ENCODE measurements at places on chromosomes 11 and 22. TPM values are rescaled to one million over a fixed set of nuclear protein-coding genes. Genes with fewer than 3 reads are reported as not detected.

DNA sequence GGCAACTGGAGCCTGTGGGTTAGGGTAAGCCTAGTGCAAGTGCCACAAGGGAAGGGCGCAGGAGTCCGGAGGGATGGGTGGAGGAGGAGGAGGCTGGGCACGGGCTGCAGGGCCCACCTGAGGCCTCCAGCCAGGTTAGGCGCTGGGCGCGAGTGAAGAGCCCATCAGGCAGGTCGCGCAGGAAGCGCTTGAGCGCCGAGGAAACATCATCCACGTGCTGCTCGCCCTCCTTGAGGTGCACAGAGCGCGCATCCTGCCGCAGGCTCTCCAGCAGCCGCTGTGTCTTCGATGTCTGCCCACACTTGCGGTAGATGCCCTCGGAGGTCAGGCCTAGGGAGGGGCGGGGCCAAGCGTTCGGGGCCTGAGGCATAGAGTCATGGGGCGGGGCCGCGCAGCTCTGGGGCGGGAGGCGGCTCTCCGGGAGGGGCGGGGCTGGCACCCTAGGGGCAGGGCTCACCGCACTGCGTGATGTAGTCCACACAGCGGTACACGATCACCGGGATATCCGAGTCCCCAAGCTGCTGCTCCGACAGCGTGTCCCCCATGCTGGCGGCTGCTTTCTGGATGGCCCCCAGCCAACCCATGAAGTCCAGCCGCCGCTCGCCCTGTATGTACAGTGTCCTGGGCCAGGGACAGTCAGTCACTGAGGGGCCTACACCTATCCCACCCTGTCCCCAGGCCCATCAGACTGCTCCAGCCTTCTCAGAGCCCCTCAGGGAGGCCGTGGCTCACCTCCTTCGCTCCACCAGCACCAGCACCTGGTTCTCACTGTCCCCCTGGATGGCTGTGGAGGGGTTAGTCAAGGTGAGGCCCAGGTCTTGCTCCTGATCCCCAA, 22.9 kb upstream of the PDE2A start:
- 0 out of 2 replicates have a peak, but pooled peaks cover 3% of the 10 kb centered on the region for H3K4me1 ChIP-seq
- no peaks in the 10 kb centered on the region for H3K27me3 ChIP-seq
- peak; percentile 74 for DNase-seq

GRCh38 chr11:44564670-44565210, 723 bp upstream of the CD82 start:
- no peaks in the 10 kb centered on the region for H3K36me3 ChIP-seq
- peak; percentile 97 for DNase-seq
- peak overlapping the region; percentile 99 for H3K27ac ChIP-seq
- H3K4me3 ChIP-seq = peak overlapping the region; percentile 80
- H3K4me1 ChIP-seq = peaks cover 26% of the 10 kb centered on the region
- no peaks in the 10 kb centered on the region for H3K27me3 ChIP-seq

DNA sequence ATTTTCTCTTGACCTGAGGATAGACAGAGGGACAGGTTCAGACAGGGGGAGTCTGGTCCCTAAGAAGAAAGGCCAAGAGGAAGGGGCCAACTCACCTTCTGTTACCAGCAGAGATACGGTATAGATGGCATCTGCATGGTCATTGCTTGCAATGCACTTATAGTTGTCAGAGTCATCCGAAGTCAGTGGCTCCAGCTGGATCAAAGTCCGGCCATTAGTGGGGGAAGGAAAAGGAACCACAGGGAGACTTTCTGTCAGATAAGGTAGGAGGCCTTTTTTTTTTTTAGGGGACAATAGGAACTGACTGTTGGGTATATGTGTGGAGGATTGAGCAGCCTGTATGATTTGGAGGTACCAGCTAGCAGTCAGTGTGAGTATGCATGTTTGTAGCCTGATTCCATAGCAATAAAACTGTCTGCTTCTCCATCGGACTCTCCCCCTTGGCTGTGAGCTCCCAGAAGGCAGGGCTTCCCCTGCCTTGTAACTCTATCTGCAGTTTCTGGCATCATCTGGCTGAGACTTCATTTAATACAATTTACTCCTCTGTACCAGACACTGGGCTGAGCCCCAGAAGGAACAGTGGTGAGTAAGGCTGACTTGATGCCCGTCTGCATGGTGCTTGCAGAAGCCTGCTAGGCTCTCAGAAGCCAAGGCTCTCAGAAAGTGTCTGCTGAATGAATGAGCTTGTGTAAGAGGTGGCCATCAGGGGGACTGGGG, 5.7 kb downstream of the IGSF22 start:
- no peaks in the 10 kb centered on the region for H3K27me3 ChIP-seq
- DNase-seq = peak; percentile 75
- H3K27ac ChIP-seq = no peak overlapping the region
- 0 out of 2 replicates have a peak, but pooled peaks cover 7% of the 10 kb centered on the region for H3K4me1 ChIP-seq

- DNase-seq = peak; percentile 31
- no peaks in the 10 kb centered on the region for H3K27me3 ChIP-seq
- H3K4me3 ChIP-seq = 0 out of 2 replicates have a peak overlapping the region, but pooled peaks have one; percentile 22
These were observed 67.8 kb downstream of the RBFOX2 start for GRCh38 chr22:35960854-35961253.

- no peak overlapping the region for H3K27ac ChIP-seq
- H3K4me3 ChIP-seq = no peak overlapping the region
- peak; percentile 77 for DNase-seq
- H3K4me1 ChIP-seq = peaks cover 11% of the 10 kb centered on the region
- H3K36me3 ChIP-seq = no peaks in the 10 kb centered on the region
These were observed 60.2 kb downstream of the EHF start for GRCh38 chr11:34680918-34681586.

DNA sequence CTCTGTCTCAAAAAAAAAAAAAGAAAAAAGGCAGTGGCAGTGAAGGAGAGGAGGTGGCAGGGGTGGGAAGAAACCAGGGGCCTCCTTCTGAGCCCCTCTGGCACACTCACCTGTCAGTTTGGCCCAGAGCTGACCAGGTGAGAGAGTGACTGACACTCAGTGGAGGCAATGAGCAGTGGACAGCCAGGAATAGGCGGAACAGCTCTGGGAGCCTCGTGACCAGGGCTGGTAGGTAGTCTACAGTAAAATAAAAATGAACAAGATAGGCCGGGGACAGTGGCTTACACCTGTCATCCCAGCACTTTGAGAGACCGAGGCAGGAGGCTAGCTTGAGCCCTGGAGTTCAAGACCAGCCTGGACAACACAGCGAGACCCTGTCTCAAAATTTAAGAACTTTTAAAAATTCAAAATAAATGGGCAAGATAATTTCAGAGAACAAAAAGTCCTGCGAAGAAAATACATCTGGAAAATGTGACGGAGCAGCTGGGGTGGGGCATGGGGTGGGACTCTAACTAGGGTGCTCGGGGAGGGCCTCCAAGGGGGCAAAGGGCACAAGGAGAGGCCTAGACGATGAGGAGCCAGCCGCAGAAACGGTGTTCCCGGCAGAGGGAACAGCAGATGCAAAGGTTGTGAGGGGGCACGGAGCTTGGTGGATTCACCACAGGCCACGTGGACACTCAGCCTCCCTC, 3.8 kb upstream of the PDXP start:
- H3K27ac ChIP-seq = no peak overlapping the region
- peaks cover 12% of the 10 kb centered on the region for H3K4me1 ChIP-seq
- H3K4me3 ChIP-seq = no peak overlapping the region

- H3K4me1 ChIP-seq = no peaks in the 10 kb centered on the region
- H3K27me3 ChIP-seq = no peaks in the 10 kb centered on the region
- no peak overlapping the region for H3K27ac ChIP-seq
- H3K4me3 ChIP-seq = no peak overlapping the region
These were observed 73.0 kb downstream of the C2CD3 start for GRCh38 chr11:74097686-74098237.

DNA sequence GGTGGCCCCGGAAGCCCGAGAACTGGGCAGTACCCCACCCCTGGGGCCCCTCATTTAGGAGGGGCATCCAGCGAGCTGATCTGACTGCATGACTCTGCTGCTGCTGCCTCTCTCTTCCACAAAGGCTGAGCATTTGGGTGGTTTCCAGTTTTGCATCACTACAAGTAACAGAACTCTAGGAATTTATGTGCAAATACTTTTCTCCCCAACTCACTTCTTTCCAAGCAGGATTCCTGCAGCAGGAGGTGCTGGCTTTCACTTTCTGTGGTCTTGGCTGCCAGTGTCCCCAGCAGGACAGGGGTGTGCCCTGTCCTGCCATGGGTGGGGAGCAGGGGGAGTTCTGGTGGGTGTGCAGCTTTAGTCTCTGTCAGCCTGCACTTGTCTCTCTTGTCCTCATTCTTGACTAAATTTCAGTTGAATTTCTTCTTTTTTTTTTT, 21.2 kb downstream of the UPB1 start:
- H3K27ac ChIP-seq = no peak overlapping the region
- peaks cover 13% of the 10 kb centered on the region for H3K4me1 ChIP-seq
- H3K4me3 ChIP-seq = peak overlapping the region; percentile 30
- H3K36me3 ChIP-seq = no peaks in the 10 kb centered on the region
- H3K27me3 ChIP-seq = peaks cover 15% of the 10 kb centered on the region

GRCh38 chr11:116927163-116927974, 89.9 kb upstream of the APOA1 start:
- H3K4me1 ChIP-seq = peaks cover 16% of the 10 kb centered on the region
- peak; percentile 18 for DNase-seq
- H3K4me3 ChIP-seq = no peak overlapping the region
- no peaks in the 10 kb centered on the region for H3K27me3 ChIP-seq

- no peak overlapping the region for H3K27ac ChIP-seq
- H3K4me3 ChIP-seq = no peak overlapping the region
- no peaks in the 10 kb centered on the region for H3K36me3 ChIP-seq
- DNase-seq = no peak
- no peaks in the 10 kb centered on the region for H3K27me3 ChIP-seq
- H3K4me1 ChIP-seq = peaks cover 46% of the 10 kb centered on the region
These were observed 120.1 kb upstream of the TEAD1 start for GRCh38 chr11:12554122-12554521.

DNA sequence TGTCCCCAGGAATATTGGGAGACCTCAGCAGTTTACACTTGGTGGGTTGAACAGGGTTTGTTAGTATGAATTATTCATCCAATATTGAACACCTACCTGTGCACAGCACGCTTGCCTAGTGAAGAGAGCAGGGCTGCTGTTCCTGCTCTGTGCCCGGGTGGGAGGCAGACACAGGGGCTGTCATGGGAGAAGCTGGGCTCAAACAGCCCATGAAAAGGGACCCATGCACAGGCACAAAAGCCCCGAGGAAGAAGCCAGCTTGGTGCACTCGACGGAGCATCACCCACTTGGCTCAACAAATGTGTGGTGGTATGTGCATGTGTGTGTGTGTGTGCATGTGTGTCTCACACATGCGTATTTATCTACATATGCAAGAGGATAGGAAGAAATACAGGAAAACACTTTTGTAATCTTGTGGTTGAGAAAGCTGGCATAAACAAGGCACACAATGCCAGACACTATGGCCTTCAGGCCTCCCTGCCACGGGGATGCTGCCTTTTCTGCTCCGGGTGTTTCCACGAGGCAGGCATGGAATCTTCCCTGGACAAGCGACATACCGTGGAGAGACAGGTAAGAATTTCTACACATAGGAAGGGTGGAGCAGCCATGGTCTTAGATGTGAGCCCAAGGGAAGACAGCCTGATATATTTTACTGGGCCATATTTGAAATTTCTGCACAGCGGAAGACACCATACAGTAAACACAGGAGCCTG, 5.0 kb upstream of the APOBEC3A start:
- no peaks in the 10 kb centered on the region for H3K4me1 ChIP-seq
- no peak for DNase-seq
- H3K4me3 ChIP-seq = no peak overlapping the region
- peaks cover 44% of the 10 kb centered on the region for H3K27me3 ChIP-seq

DNA sequence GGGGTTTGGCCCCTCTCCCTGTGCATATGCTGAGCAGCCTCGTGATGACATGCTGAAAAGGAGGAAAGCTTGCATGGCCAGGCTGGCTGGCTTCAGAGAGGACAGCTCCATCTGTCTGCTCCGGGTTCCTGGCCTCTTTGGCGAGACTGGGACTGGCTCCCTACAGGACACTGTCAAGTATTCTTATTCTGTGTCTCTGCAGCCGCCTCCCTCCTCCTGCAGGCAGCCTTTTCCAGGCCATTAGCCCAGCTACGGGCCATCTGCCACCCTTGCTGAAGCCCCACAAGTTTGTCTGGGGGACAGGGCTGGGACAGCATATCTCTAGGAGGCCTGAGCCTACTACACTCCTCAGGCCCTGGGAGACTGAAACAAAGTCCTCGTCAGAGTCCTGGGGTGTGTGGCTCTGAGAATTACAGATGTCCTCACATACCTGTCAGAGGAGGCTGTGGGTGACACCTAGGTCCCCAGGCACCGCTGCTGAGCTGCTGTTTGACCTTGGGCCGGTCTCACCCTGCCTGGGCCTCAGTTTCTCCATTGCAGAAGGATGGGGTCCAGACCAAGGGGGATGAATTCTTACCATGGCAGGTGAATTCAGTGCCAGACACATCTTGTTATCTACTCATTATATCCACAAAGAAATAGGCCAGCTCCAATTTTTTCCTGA, 11.0 kb downstream of the MRGPRG start:
- no peaks in the 10 kb centered on the region for H3K36me3 ChIP-seq
- H3K4me3 ChIP-seq = no peak overlapping the region
- H3K27me3 ChIP-seq = peaks cover 22% of the 10 kb centered on the region
- no peak for DNase-seq
- no peak overlapping the region for H3K27ac ChIP-seq

DNA sequence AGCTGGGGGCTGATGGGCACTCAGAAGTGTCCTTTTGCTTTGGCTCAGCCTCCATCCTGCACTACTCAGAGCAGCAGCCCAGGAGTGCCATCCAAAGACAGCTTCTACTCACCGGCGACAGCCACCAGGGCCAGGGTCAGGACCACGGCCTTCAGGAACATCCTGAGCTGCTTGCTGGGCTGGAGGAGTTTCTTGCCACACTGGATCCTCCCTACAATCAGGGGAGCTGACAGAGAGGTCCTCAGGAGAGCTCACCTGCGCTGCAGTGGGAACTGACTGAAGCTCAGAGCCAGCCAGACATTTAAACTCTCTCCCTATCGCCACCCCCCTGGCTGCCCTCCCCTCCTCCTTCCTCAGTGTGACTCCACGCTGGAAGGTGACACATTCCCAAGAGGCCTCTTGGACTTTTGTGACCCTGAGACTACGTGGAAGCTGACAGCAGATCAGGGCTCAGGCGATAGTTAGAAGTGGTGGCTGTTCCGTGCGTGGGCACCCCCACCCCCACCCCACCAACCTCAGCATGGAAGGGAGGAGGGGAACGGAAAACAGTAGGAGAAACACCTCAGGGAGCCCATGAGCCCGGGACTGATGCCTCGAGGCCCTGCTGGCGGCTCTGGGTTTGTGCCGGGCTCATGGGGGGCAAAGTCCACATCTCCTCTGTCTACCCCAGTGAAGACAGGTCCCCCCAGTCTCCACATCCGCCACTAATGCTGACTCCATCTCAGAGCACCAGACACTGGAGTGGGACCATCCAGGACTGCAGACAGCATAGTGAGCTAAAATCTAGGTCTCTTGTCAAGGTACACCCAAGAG, at the start of gene APOA4:
TSS of gene APOA4 (minus strand) at position 274 of the 813 bp plus-strand sequence. CDS start at position 161, 113 bp downstream.
- no peaks in the 10 kb centered on the region for H3K27me3 ChIP-seq
- no peak within 1 kb of the TSS for H3K27ac ChIP-seq
- no peak within 1 kb of the TSS for H3K4me3 ChIP-seq
- no peaks in the 10 kb centered on the region for H3K4me1 ChIP-seq
- H3K36me3 ChIP-seq = no peaks in the 10 kb centered on the region

- peaks cover 21% of the 10 kb centered on the region for H3K36me3 ChIP-seq
- no peak for DNase-seq
- H3K4me3 ChIP-seq = no peak overlapping the region
- H3K27ac ChIP-seq = no peak overlapping the region
- H3K27me3 ChIP-seq = no peaks in the 10 kb centered on the region
- peaks cover 9% of the 10 kb centered on the region for H3K4me1 ChIP-seq
These were observed 52.2 kb downstream of the SLC25A17 start for GRCh38 chr22:40766956-40767355.

Gene TTLL12
- 43.9 TPM for total RNA-seq

Gene CRYAB
- 104 TPM for total RNA-seq

Gene OR5P2
- total RNA-seq = not detected

Gene TPBGL
- not detected for total RNA-seq

Gene RELT
- 8.2 TPM for total RNA-seq

Gene MS4A7
- not detected for total RNA-seq

Data from GM23248 (cell line).